ENCODE measurements at places on chromosomes 6 and 20.

GRCh38 chr20:51373713-51374455 lies 168.6 kb downstream of the NFATC2 start:
- DNase-seq: no peak

DNA sequence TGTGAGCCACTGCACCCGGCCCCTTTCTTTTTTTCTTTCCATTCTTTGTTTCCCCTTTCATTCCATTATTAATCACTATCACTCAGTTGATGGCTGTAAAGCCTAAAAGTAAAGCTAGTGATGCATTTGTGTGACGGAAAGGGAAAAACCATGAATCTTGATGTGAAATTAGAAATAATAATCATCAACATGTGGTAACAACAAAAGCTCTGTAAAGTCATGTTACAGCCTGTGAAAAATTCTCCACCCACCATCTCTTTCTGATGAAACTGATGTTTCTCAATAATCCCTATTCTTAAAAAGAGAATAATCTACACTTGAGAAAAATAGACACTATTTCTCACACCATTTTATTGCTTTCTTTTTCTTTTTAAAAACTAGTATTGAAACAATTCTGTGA lies 80.0 kb downstream of the CRYBG1 start:
- no peak for DNase-seq

- no peak for DNase-seq
Observed at GRCh38 chr6:140572129-140572528, 1197.7 kb upstream of the CITED2 start.

DNA sequence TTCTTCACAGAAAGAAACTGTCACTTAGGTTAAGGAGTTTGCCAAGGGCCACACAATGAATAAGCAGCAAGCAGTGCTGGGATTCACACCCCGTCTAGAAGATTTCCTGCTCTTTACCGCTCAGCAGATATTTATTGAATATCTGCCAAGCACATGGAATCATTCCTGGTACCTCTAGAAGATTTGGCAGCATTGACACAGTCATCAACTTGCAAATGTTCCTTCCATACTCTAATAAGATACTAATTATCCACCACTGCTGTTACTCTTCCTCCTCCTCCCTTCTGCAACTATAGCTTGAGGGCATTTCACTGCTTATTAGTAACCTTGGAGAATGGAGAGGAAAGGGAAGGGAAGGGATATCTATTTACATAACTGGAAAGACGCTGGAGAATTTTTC lies 13.0 kb downstream of the MOXD1 start:
- no peak for DNase-seq

GRCh38 chr6:144845186-144845585 lies 560.1 kb downstream of the UTRN start:
- no peak for DNase-seq

- no peak for DNase-seq
Observed at GRCh38 chr6:112332274-112332673, 14.9 kb upstream of the RFPL4B start.

GRCh38 chr20:47951521-47951971 lies 166.3 kb upstream of the SULF2 start:
- DNase-seq: no peak

GRCh38 chr6:92588148-92588547 lies 831.2 kb downstream of the EPHA7 start:
- no peak for DNase-seq
